Breast epithelium (tissue), 4 donors: ENCODE measurements at places on chromosomes 16 and 17. TPM values are rescaled to one million over a fixed set of nuclear protein-coding genes. Genes with fewer than 3 reads are reported as not detected.

Gene OR1F1
- total RNA-seq = not detected

DNA sequence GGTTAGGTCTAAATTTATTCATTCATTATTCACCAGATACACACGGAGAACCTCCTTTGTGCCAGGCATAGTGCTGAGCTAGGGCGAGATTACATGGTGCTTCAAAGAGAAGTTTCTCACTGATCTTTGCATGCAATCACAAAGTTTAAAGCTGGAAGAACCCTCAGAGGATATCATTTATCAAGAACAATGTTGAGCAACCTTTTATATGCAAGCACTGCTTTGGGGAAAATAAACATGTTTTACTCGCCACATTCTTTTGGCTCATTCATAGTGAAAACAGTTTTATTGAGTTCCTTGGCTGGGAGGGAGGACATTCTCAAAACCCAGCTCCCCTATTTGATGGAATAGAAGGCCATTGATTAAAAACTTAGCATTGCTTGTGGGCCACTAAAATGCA lies 49.8 kb upstream of the XYLT1 start:
- no peaks in the 10 kb centered on the region for H3K36me3 ChIP-seq
- H3K4me1 ChIP-seq = no peaks in the 10 kb centered on the region
- H3K27me3 ChIP-seq = no peaks in the 10 kb centered on the region
- DNase-seq = no peak
- H3K27ac ChIP-seq = no peak overlapping the region

Gene CX3CL1
- 6.2 TPM for total RNA-seq

DNA sequence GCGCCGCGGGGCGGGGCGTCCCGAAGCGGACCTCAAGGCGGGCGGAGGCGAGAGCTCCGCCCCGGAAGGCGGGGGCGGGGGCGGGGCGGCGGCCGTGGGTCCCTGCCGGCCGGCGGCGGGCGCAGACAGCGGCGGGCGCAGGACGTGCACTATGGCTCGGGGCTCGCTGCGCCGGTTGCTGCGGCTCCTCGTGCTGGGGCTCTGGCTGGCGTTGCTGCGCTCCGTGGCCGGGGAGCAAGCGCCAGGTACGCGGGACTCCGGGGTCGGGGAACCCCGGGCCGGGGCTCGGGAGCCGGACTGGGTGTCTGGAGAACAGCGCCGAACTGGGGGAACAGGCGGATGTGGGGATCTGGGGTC lies at the start of gene TNFRSF12A:
Gene TNFRSF12A (plus strand): TSS at position 122 of the 357 bp plus-strand sequence. CDS start 30 bp downstream, at position 152.
- peaks cover 15% of the 10 kb centered on the region for H3K4me1 ChIP-seq
- peaks cover 3% of the 10 kb centered on the region for H3K27me3 ChIP-seq
- peak; percentile 78 for DNase-seq
- peak within 1 kb of the TSS; percentile 70 for H3K4me3 ChIP-seq
- no peaks in the 10 kb centered on the region for H3K36me3 ChIP-seq

GRCh38 chr17:82950525-82951102 lies 110.8 kb upstream of the ZNF750 start:
- H3K27me3 ChIP-seq = no peaks in the 10 kb centered on the region
- no peaks in the 10 kb centered on the region for H3K4me1 ChIP-seq
- DNase-seq = no peak
- no peak overlapping the region for H3K4me3 ChIP-seq
- no peak overlapping the region for H3K27ac ChIP-seq
- H3K36me3 ChIP-seq = no peaks in the 10 kb centered on the region

GRCh38 chr17:82021107-82021899 lies 1.4 kb downstream of the CENPX start:
- H3K4me1 ChIP-seq = peaks cover 22% of the 10 kb centered on the region
- H3K36me3 ChIP-seq = no peaks in the 10 kb centered on the region
- DNase-seq = peak; percentile 71
- H3K27ac ChIP-seq = no peak overlapping the region

DNA sequence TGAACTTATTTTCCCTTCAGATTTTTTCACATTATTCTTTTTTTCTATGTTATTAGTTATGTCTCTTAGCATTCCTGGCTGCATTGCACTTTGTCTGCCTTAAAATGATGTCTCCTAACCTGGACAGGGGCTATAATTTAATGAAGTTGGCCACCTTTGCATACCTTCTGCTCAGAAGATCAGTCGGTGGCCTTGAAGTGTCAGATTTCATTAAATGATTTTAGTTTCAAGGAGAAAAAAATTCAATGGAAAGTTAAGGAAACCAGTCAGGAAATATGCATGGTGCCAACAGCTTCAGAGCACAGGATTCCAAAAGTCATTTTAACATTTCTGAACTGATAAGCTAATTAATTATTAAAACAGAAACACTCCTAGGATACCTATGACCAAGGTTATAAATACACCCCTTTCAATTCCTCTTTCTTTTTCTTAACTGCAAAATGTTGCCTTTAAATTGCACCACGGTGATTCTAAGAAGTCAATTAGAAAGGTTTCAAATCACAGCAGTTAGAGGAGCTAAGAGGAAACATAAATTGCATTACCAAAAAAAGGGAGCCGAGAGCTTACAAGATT lies 533.4 kb downstream of the KCNJ2 start:
- H3K36me3 ChIP-seq = no peaks in the 10 kb centered on the region
- H3K27ac ChIP-seq = no peak overlapping the region
